ENCODE measurements at places on chromosomes 12 and 14.

- DNase-seq, result peak; percentile 83
These were observed 2.5 kb downstream of the USP44 start for GRCh38 chr12:95548539-95549391.

- DNase-seq, result no peak
These were observed 20.4 kb downstream of the TMTC1 start for GRCh38 chr12:29763301-29763683.

DNA sequence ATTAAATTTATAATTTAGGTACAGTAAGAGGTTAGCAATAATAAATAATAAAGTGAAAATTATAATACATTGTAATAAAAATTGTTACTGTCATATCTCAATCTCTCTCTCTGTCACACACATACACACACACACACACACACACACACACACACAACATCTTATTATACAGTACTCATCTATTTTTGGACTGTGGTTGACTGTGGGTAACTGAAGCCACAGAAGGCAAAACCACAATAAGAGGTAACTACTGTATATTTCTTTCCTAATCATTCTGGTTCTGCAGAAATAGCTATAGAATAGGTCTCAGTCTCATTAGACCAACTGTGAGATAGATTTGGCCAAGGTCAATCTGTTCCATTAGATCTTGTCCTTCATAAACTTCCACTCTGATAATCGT, 33.1 kb upstream of the PTPRO start:
- no peak for DNase-seq

DNA sequence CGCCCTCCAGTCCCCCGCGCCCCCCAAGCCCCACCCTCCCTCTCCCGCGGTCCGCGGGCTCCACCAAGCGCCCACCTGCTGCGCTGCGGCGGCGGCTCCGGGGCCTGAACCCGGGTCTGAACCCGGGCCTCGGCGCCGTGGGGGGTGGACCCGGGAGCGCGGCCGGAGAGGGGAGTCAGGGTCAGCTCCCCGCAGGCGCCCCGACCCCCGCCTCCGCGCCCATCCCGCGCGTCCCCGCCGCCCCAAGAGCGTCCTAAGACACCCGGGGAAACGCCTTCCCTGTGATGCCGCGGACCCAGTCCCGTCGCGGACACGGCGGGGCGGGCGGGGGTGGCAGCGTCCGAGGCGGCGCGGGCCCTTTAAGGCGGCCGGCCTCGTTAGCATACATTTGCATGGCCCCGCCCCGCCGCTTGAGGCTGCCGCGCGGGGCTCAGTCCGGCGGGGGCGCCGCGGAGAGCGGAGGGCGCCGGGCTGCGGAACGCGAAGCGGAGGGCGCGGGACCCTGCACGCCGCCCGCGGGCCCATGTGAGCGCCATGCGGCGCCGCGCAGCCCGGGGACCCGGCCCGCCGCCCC, at the start of gene MMP17:
Gene MMP17, plus strand, starts transcription at position 433 of the 574 bp plus-strand sequence. Its CDS starts 102 bp downstream, at position 535.
- DNase-seq, result peak; percentile 49

GRCh38 chr12:56288705-56289387, 11.3 kb downstream of the CS start:
- no peak for DNase-seq

GRCh38 chr12:131356485-131357184, 354.3 kb upstream of the SFSWAP start:
- DNase-seq, result no peak

GRCh38 chr12:19946550-19946949, 421.8 kb upstream of the PDE3A start:
- DNase-seq, result no peak

DNA sequence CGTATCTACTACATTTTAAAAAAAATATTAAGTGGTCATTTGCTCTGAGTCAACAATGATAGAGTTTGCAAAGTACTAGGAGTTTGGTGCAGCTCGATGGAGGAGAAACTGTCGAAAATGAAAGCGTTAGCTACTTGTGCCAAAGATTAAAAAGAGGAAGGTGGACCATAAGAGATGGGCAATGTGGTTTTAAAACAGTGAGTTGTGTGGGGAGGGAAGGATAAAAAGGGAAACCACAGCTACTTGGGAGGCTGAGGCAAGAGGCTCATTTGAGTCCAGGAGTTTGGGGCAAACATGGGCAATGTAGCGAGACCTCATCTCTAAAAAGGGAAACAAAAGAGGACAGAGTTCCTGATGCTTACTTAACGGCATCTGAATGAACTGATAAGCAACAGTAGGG, 18.2 kb upstream of the STRAP start:
- DNase-seq, result no peak

DNA sequence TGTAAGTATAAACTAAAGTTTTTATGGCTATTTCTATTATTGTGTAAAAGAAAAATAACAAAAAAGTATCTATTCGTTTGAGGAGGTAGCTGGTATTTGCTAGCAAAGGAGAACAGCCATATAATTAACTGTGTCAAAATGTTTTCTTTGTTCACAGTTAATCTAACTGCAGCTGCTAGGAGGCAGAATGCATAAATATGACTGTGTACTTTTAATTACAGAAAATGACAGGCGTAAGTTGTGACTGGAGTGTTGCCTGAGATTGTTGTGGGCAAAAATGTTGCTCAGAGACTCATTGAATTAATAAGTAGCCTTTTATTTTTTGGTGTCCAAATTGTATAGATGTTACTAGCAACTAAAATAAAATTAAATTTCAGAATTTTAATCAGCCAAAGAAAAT, 33.5 kb downstream of the PTPRO start:
- DNase-seq, result no peak

- DNase-seq, result no peak
These were observed 118.2 kb upstream of the TMCC3 start for GRCh38 chr12:94768398-94769046.

DNA sequence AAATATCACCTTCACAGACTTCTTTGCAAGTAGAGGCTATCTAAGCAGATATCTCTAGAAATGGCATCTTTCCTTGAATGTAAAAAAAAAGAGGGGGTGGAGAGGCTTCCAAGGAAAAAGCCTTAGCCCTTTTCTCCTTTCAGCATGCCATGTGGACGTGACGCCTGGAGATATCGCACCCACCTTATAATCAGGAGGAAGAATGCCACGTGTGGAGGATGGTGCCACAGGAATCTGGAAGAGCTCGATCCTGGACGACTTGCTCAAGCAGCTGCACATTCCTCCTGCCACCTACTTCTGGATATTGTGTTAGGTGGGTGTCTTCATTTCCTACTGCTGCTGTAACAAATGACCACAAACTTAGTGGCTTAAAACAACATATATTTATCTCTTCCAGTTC, 203.6 kb downstream of the NUAK1 start:
- no peak for DNase-seq

DNA sequence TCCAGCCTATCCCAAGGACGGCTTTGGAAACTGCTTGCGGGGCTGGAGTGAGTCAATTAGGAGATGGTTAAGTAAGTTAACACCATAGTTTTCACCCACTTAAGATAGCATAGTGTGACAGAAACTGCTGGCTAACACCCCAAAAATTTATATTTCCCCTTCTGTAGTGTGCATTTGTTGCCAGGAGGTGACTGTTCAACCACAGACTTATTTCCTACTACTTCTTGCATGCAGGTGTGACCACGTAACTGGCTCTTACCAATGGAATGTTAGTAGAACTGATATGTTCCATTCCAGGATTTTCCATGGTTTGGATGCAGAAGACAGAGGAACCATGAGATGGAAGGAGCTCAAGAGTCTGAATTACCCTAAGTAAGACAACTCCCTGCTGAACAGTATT, 52.9 kb upstream of the SLC35F4 start:
- DNase-seq, result no peak

GRCh38 chr12:6076346-6076745, 48.1 kb downstream of the VWF start:
- DNase-seq, result no peak

DNA sequence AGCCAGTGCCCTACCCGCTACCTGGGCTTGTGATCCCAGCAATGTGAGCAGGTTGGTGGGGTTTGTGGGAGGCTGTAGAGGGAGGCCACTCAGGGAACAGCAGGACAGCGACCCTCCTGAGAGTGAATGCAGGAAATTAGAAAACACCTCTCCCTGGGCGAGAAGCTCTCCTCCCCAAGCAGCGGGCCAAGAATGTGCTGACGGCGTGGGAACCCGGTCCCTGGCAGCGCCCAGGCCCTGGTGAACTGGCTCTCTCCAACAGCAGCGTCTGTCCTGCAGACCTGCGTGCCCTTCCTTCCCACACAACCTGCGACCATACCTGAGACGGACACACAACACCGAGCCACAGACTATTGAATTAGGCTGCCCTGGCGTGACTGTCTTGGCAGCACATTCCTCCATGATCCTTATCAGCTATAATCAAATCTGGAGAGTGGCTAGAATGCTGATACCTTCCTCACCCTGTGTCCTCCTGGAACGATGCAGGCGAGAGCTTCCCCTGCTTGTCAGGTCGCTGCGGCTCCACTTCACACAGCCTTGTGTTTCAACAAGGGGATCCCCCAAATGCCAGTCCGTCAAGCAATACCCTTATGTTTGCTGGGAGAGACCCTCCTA, 114.8 kb upstream of the GSC start:
- no peak for DNase-seq

DNA sequence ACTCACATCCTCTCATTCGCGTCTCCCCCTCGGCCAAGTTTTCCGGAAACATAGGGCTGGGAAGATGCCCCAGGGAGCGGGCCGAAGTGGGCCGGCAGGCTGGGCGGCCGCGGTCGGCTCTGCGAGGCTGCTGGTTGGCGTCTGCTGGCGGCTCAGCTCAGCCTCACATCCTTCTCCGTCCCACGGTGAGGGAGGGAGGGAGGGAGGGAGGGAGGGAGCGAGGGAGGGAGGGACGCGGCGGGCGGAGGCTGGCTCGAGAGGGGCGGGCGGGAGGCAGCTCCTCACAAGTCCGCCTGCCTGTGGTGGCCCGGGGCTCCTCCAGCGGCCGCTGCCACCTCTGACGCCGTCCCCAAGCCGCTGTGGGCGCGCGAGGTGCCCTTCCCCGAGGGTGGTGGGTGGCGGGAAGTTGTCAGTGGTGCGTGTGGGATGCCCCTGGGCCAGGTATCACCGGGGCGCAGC, 93.8 kb downstream of the RFLNA start:
- DNase-seq, result peak; percentile 33

GRCh38 chr12:101407049-101407435, 530 bp downstream of the ARL1 start:
- peak; percentile 32 for DNase-seq

GRCh38 chr14:92914087-92914656, 8.8 kb upstream of the CHGA start:
- DNase-seq, result peak; percentile 32

- DNase-seq, result no peak
These were observed 52.3 kb upstream of the GPHB5 start for GRCh38 chr14:63371033-63371432.

- no peak for DNase-seq
These were observed 117.1 kb upstream of the FRMD6 start for GRCh38 chr14:51534610-51535011.

GRCh38 chr14:28102814-28103213, 663.8 kb upstream of the FOXG1 start:
- DNase-seq, result no peak

DNA sequence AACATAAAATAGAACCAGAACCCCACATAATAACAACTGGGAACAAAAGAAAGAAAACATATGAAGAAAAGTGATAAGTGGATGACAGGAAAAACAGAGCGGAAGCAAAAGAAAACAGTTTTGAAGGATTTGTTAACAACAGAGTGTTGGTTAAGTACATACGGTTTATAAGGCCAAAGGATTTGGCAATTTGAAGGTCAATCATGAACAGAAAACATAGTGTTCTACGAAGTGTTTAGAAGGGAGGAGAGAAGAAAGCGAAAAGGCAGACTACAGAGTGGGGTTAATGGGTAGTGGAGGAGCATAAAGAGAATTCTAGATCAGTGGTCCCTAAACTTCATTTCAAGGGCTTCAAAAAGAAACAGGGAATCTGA, 3.9 kb upstream of the AP4S1 start:
- DNase-seq, result no peak

DNA sequence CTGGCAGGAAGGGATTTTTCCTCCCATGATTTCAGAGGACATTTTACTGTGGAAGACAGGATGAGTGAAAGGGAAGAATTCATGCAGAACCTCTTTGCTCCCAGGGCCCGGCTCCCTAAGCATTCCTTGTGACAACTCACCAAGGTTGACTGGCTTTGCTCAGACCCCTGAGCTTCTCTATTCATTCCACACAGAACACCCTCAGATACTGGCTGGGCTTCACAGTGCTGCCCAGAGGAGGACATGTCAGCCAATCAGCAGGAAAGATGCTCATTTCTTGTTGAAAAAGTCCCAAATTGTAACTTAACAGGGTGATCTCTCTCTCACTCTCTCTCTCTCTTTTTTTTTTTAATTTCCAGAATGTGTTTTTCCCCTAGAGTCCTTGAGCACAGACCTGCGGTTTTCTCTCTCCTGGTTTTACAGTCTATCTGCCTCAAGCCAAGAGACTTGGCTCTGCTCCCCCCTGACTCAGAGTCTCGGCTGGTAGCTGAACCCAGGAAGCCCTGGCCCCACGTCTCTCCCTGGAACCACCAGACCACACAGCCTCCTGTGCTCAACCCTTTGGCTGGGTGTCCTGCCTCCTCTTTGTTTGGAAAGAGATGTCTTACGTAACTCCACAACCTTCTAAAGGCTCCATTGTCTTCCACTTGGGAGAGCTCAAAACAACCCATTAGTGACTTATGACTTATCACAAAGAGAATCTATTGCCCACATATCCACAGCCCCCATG, 43.9 kb downstream of the SSPN start:
- no peak for DNase-seq

DNA sequence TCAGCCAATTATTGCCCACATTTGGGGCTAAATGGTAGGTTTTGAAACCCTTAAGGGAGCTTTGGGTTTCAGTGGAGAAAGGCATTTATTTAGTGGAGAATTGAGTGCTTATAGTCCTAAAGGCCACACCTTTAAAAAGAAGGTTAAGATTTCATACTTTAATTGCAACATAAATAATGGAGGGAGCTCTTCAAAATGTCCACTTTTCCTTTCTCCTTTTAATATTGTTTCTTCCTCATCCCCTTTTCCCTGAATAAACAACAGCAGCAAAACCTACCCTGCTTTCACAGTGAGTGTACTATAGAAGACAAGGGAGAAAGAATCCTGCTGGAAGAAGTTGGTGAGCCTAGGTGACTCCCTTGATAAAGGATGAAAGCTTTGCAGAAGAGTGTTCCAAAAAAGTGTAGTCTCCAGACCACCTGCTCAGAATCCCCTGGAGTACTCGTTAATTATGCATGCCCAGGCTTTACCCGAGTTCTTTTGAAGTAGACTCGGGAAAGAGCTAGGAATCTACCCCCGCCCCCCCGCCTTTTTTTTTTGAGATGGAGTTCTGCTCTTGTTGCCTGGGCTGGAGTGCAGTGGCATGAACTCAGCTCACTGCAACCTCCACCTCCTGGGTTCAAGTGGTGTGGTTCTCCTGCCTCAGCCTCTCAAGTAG, 11.5 kb upstream of the EID3 start:
- no peak for DNase-seq

GRCh38 chr12:86730233-86730632, 474.0 kb upstream of the MGAT4C start:
- no peak for DNase-seq

DNA sequence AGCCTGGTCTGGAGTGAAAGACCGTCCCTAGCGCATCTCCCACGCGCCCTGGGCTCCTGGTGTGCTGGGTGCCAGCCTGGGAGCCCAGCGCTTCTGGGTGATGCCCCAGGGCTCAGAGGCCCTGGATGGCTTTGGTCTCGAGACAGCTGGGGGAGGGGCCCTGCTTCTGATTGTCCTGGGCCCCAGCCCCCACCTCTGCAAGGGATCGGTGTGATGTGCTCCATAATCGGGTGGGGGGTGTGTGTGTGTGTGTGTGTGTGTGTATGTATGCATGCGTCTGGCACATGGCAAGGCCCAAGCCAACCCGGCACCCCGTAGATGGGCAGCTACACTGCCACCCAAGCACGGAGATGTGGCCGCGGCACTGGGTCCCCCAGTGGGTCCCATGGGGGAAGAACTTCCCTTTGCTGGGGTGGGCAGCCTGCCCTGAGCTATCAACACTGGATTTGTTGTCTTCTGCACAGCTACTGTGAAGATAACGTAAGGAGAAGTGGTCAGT, 3.1 kb downstream of the ZBTB42 start:
- DNase-seq, result no peak
